ENCODE measurements at places on chromosomes 7 and 10.
A peak's percentile ranks its signal among the peaks of the same experiment; 100 is the strongest.

GRCh38 chr10:114728325-114728724 lies 70.2 kb upstream of the ABLIM1 start:
- no peaks in the 10 kb centered on the region for H3K27me3 ChIP-seq
- no peak overlapping the region for H3K27ac ChIP-seq
- H3K36me3 ChIP-seq, result no peaks in the 10 kb centered on the region
- no peaks in the 10 kb centered on the region for H3K4me1 ChIP-seq
- no peak overlapping the region for H3K4me3 ChIP-seq

GRCh38 chr7:19020711-19021110 lies 96.7 kb downstream of the TWIST1 start:
- no peaks in the 10 kb centered on the region for H3K4me1 ChIP-seq
- DNase-seq, result no peak
- no peaks in the 10 kb centered on the region for H3K27me3 ChIP-seq
- no peak overlapping the region for H3K27ac ChIP-seq
- H3K4me3 ChIP-seq, result no peak overlapping the region
- no peaks in the 10 kb centered on the region for H3K36me3 ChIP-seq

DNA sequence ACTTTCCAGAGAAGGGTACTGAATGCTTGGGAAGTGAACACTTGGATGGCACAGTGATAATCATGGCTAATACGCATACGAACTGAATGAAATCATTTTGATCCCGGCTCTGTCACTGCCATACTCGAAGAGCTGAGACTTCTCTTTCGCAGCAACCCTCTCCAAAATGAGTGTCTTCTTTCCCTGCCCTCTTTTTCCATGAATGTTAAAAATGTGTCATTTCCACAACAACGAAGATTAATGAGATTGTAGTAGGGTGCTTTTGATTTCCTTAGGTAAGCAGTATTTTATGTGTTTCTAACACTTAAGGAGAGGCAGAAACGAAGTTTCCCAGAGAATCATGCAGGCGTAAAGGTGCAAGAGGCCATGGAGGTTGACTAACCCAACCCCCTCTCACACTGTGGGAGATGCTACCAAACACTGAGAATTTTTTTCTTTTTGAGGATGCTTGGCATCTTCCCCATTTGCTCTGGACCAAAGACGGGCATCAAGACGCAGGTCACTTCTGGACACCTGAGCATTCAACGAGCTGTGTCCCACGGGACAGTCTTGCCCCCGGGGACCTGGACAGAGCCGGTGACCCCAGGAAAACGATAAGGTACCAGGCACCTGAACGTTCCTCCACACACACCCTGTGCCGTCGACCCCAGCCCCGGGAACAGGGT lies 823 bp downstream of the COPG2 start:
- peak overlapping the region; percentile 83 for H3K27ac ChIP-seq
- peaks cover 12% of the 10 kb centered on the region for H3K4me1 ChIP-seq
- H3K36me3 ChIP-seq, result no peaks in the 10 kb centered on the region
- H3K4me3 ChIP-seq, result peak overlapping the region; percentile 81
- H3K27me3 ChIP-seq, result no peaks in the 10 kb centered on the region

DNA sequence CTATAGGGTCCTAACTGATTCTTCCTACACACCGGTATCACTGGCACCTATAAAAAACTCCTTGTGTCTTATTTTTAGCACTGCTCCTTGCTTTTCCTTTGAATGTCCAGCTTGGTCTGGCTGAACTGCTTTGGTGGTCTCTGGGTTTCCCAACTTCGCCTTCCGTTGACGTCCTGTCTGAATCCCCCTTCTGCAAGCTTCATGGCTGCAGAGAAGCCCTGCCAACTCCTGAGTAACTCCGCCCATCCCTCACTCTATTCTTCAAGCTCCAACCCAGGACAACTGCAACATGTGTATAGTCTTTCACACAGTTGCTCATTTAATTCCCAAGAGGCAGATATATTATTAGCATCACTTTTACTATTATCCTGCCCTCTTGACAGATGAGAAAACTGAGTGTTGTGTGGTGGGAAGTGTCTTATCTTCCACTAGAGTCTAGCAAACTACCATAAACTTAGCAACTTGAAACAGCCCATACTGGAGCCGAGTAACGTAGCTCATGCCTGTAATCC lies 40.9 kb downstream of the MTURN start:
- no peaks in the 10 kb centered on the region for H3K36me3 ChIP-seq
- DNase-seq, result no peak
- no peaks in the 10 kb centered on the region for H3K27me3 ChIP-seq
- H3K27ac ChIP-seq, result no peak overlapping the region
- no peak overlapping the region for H3K4me3 ChIP-seq

DNA sequence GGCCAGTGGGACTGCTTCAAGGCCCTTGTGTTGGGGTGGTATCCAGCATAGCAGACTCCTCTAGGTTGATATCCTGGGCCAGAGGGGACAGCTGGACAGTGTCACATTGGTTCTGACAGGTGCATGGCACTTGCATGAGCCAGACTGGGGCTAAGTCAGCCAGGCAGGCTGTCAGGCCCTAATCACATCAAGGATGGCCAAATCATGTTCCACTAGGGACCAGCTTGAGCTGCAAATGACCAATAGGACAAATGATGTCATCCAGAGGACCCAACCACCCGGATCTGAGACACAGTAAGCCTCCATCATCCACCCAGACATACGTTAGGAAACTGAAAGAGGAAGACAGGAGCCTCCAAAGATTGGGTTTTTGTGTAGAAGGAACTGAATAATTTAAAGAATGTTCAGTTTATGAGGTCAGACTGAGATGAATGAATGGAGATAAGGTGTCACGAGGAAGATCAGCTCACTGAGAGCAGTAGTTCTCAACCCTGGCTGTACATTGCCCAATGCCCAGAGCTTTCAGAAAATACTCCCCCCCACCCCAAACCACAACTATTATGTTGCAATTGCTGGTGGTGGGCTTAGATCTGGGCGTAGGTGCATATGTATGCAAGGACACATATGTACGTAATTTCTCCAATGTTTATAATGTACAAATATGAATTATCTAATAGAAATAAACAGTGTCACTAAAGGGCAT lies 75.2 kb upstream of the INHBA start:
- DNase-seq, result no peak
- no peaks in the 10 kb centered on the region for H3K36me3 ChIP-seq
- no peaks in the 10 kb centered on the region for H3K27me3 ChIP-seq
- no peaks in the 10 kb centered on the region for H3K4me1 ChIP-seq
- no peak overlapping the region for H3K27ac ChIP-seq

DNA sequence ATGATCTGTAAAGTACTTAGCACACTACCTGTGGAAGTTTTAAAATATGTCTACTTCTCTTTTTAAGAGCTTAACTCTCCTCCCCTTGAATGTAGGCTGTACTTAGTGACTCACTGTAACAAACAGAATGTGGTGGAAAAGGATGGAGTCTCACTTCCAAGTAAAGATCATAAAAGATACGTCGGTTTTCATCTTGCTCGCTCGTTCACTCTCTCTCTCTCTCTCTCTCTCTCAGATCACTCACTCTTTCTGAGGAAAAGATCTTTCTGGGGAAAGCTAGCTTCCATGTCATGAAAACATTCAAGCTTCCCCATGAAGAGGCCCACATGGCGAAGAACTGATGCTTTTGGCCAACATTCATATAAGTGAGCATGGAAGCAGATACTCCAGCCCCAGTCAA lies 5.5 kb downstream of the CHUK start:
- peaks cover 14% of the 10 kb centered on the region for H3K4me1 ChIP-seq
- H3K27me3 ChIP-seq, result no peaks in the 10 kb centered on the region
- H3K27ac ChIP-seq, result no peak overlapping the region
- no peak overlapping the region for H3K4me3 ChIP-seq

GRCh38 chr7:55569797-55570196 lies 2.5 kb downstream of the VOPP1 start:
- peaks cover 45% of the 10 kb centered on the region for H3K4me1 ChIP-seq
- no peak overlapping the region for H3K27ac ChIP-seq
- H3K27me3 ChIP-seq, result no peaks in the 10 kb centered on the region
- DNase-seq, result no peak
- no peaks in the 10 kb centered on the region for H3K36me3 ChIP-seq

DNA sequence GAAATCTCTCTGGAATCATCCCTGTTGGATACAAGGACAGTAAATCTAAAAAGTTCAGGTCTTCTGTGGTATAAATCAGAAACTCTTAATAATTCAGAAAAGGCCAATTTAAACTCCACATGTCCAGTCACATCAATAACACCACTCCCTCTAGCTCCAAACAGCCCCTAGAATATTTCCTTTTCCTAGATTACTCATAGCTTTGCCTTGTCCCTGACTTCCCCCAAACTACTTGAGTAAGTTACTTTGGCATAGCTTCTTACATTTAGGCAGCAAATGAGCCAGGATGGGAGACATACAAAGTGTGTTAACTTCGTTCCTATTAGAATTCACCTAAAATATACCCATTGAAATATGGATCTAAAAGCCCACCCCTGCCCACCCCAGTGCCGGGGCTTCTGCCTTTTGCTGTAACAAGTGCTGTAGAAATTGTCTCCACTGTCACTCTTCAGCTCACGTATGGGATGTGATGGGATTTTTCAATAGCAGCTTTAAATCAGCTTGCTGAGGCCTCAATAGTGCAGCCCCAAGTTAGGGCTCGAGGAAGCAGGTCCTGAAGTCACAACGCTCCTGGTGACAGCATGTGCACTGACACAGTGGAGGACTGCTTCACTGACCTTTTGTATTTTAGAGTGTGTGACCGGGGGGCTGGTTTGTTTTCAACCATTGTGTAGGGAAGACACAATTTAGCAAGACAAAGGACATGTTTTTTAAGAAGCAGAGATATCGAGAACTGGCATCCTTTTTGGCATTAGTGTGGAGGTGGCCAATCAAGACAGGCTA lies 218.2 kb upstream of the KMT2E start:
- H3K27ac ChIP-seq, result no peak overlapping the region
- DNase-seq, result no peak
- no peaks in the 10 kb centered on the region for H3K4me1 ChIP-seq
- H3K27me3 ChIP-seq, result no peaks in the 10 kb centered on the region

GRCh38 chr7:152597507-152597906 lies 78.4 kb downstream of the XRCC2 start:
- H3K4me3 ChIP-seq, result no peak overlapping the region
- no peak for DNase-seq
- H3K27ac ChIP-seq, result no peak overlapping the region
- no peaks in the 10 kb centered on the region for H3K36me3 ChIP-seq

Measured in vagina (tissue), 2 donors.